ENCODE measurements at places on chromosomes 1 and 21. TPM values are rescaled to one million over a fixed set of nuclear protein-coding genes. Genes with fewer than 3 reads are reported as not detected.
A peak's percentile ranks its signal among the peaks of the same experiment; 100 is the strongest.

GRCh38 chr1:38776466-38777065, 83.0 kb downstream of the RRAGC start:
- H3K4me1 ChIP-seq = no peaks in the 10 kb centered on the region
- no peak overlapping the region for H3K4me3 ChIP-seq
- H3K27ac ChIP-seq = no peak overlapping the region
- DNase-seq = no peak

The CHIA gene
- not detected for total RNA-seq

DNA sequence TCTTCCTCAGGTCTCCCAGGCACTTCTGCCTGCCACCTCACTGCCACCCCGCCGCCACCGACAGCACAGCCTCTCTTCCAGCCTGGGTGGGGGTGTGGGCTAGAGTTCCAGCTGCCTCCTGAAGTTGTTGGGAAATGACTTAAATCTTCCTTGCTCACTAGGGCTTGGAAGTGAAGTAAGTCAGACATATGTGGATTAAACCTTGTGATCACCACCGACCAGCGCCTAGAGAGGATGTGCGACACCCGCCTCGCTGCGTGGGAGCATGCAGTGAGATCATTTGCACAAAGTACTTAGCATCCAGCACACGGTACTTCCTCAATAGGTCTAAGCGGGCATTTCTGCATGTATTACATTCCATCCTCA, 71.4 kb upstream of the FAM20B start:
- peaks cover 3% of the 10 kb centered on the region for H3K4me1 ChIP-seq
- no peak overlapping the region for H3K4me3 ChIP-seq
- H3K36me3 ChIP-seq = no peaks in the 10 kb centered on the region
- DNase-seq = no peak
- no peak overlapping the region for H3K27ac ChIP-seq

The OR2L8 gene
- total RNA-seq = not detected

- peak overlapping the region; percentile 15 for H3K27ac ChIP-seq
- H3K4me3 ChIP-seq = no peak overlapping the region
- H3K27me3 ChIP-seq = no peaks in the 10 kb centered on the region
- peak; percentile 79 for DNase-seq
These were observed 44.1 kb downstream of the UCK2 start for GRCh38 chr1:165871311-165872067.

DNA sequence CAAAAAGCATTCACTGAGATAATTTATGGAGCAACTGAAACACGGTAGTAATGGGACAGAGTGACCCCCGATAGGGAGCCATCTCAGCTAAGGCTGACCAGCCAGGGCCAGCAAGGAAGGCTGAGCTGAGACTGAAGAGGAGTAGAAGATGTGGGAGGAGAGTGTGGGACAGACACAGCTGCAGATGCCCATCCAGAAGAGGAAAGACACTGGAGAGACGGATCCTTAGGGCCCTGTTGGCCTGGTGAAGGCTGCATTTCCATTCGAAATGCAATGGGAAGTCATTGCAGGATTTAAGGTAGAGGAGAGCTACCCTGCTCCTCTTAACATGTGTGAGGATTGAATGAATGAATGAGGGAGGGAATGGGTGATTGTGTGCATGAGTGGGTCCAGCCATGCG, 44.0 kb upstream of the LRP8 start:
- H3K36me3 ChIP-seq = no peaks in the 10 kb centered on the region
- H3K4me3 ChIP-seq = no peak overlapping the region
- peaks cover 4% of the 10 kb centered on the region for H3K4me1 ChIP-seq
- no peak for DNase-seq
- no peak overlapping the region for H3K27ac ChIP-seq
- no peaks in the 10 kb centered on the region for H3K27me3 ChIP-seq

The MTHFR gene
- total RNA-seq = 51.7 TPM

GRCh38 chr1:226572325-226572726, 23.8 kb downstream of the STUM start:
- no peak for DNase-seq
- no peaks in the 10 kb centered on the region for H3K27me3 ChIP-seq
- peaks cover 4% of the 10 kb centered on the region for H3K4me1 ChIP-seq
- H3K36me3 ChIP-seq = no peaks in the 10 kb centered on the region
- H3K4me3 ChIP-seq = no peak overlapping the region
- H3K27ac ChIP-seq = peak overlapping the region; percentile 19

DNA sequence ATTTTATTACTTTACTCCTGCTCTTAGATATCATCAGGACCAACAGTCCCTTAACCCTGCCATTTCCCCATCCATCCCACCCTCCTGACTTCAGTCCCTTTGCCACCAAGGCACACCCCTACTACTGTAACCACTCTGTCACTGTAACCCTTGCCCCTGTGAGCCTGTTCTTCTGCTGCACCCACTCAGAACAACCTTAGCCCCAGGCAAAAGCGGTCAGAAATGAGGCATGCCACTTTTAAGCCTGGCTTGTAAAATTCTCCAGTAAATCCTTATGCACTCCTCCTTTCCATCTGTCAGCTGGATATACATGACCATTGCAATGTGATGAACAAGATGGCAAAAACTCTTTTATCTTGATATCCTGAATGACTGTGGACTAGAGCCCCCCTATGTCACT, 555.0 kb upstream of the PLXNA2 start:
- no peak overlapping the region for H3K4me3 ChIP-seq
- H3K27ac ChIP-seq = no peak overlapping the region
- no peaks in the 10 kb centered on the region for H3K4me1 ChIP-seq
- no peak for DNase-seq

The FCGR1A gene
- total RNA-seq = not detected

The TINAGL1 gene
- 300 TPM for total RNA-seq

DNA sequence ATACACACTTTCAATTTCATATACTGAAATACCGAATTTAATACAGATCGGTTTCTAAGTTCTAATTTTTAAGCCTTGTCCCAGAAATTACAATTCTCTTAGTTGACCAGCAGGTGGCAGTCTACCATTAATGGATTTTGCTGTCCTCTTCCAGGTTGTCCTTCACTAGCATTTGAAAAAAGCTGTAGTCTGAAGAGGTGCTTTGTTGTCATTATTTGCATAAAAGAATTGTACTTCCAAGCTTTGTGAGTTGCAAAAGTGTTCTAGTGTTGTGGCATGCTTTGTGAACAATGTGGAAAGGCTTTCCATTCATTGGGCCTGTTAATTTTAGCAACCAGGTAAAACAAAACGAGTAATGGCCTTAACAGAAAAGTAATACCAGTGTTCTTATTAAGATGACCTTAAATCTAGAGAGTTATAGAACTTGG, 193.6 kb downstream of the RPS6KC1 start:
- no peaks in the 10 kb centered on the region for H3K36me3 ChIP-seq
- no peaks in the 10 kb centered on the region for H3K4me1 ChIP-seq
- no peaks in the 10 kb centered on the region for H3K27me3 ChIP-seq
- H3K4me3 ChIP-seq = no peak overlapping the region
- DNase-seq = peak; percentile 9

The IL24 gene
- not detected for total RNA-seq

GRCh38 chr1:29753771-29754572, 517.6 kb downstream of the PTPRU start:
- H3K4me3 ChIP-seq = no peak overlapping the region
- H3K36me3 ChIP-seq = no peaks in the 10 kb centered on the region
- no peak overlapping the region for H3K27ac ChIP-seq
- no peaks in the 10 kb centered on the region for H3K4me1 ChIP-seq
- no peak for DNase-seq
- peaks cover 4% of the 10 kb centered on the region for H3K27me3 ChIP-seq

DNA sequence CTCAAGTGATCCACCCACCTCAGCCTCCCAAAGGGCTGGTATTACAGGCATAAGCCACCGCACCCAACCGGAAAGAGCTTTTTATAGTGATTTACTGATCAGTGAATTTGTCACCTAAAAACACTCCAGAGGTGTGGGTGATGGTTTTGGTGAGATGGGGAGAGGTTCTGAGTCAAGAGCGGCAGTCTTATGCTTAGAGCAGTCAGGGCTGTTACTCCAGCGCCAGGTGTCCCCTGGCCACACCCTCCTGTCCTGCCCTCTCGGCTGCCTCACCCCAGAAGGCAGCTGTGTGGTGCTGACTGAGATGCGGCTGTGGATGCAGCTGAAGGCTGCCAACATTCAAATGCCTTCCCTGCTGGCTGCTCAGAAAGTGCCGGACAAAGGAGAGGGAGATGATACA, 94.5 kb upstream of the LPGAT1 start:
- H3K27me3 ChIP-seq = no peaks in the 10 kb centered on the region
- peak; percentile 77 for DNase-seq
- H3K4me1 ChIP-seq = peaks cover 29% of the 10 kb centered on the region
